ENCODE measurements at places on chromosomes 7 and 10.
A peak's percentile ranks its signal among the peaks of the same experiment; 100 is the strongest.

DNA sequence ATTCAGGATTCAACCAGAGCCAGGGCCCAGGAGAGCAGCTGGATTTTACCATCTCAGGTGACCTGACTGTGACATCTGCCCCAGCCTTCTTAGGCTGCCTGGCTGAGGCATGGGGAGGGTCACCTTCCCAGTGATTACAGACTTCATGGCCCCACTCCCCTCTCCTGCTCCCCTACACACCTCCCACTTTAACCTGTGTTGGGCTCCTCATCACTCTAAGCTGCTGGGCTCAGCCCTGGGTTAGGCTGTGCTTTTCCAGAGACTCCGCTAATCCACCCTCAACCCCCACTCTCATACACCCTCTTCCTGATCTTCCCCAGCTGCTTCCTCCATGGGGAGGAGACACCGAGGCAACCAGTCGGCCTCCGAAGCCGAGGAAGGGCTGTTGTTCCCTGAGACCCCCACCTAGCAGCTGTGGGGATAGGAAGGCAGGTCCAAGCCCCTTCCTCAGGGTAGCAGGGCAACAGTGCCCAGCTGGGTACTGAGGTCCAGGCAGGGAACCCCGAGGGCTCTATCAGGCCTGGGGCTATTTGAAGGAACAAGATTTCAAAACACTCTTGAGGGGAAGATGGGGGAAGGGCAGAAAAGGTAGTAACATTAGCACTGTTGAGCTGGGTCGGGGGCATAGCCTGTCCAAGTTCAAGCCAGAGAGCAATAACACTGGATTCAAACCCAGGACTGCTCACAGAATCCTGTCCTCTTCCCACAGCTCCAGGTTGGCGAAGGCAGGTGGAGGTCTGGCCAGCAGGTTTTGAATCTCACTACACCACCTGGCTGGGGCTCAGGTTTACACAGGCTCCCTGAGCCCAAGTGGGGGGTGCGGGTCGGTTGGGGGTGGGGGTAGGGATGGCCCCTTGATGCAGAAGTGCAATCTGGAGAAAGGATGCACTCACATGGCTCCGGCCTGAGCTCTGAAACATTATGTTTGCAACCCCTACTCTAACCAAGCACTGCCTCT lies 1.8 kb downstream of the IMPDH1 start:
- no peak for DNase-seq

GRCh38 chr10:126945351-126946030 lies 40.3 kb downstream of the DOCK1 start:
- DNase-seq, result no peak

DNA sequence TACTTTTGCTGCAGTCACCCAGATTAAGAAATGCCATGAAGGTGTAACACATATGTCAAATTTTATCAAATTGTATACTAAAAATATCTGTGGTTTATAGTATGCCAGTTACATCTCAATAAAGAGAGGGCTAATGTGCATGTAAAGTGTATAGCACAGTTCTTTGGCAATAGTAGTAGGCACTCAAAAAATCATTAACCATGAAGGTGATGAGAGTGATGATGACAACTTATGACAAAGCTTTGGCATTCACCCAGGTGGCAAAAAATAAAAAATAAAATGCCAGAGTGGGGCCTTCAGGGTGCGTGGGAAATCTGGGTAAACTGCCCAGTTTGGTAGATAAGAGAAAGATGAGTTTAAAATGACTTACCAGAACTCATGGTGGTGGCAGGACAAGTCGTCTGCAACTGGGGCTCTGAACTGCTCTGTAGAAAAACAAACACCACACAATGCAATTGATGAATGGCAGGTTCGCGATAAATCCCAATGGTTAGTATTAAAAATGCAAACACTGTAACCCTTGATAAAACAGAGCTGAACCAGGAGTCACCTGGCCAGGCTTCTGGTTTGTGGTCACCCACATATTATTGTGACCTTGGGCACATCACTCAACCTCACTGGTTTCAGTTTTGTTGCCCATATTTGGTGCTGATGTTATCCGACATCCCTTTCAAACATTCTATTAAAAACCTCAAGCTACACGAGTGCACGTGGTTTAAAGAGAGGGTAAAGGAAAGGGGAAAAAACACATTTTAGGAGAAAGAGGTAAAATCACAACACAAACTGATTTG lies 120.2 kb downstream of the SORBS1 start:
- DNase-seq, result no peak

DNA sequence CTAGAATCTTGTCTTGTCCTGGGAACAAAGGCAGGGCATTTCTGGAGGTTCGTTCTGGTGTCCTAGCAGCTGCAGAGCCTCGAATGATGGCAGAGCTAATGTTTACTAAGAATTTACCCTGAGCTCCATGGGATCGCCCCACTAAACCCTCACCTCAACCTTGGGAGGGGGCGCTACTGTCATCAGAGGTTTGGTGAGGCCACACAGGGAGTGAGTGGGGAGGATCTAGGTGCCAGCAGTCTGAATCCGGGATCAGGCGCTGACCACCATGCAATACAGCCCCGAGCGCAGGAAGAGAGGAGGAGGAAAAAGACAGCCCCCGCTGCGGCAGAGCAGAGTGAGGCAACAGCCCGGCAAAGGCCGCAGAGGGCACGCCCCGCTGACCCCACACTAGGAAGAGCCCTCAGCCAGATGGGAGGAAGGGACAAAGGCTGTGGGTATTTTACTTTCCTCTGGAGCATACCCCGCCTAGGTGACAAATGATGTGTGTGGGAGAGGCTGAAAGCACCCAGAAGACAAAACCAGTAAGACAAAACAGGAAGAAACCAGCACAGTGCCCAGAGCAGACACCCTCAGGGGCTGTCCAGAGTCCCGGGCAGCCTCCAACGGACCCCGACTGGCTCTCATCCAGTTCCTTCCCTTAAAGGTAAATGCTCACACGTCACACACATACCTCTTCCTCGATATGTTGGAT lies 103.5 kb downstream of the FAM53B start:
- peak; percentile 26 for DNase-seq

GRCh38 chr10:4459531-4459930 lies 366.5 kb upstream of the AKR1E2 start:
- DNase-seq, result no peak

- no peak for DNase-seq
Measured at GRCh38 chr7:12127455-12127854, 83.6 kb upstream of the TMEM106B start.

GRCh38 chr10:104824380-104825006 lies 183.4 kb downstream of the SORCS3 start:
- peak; percentile 62 for DNase-seq

- DNase-seq, result peak; percentile 58
Measured at GRCh38 chr10:112950714-112951358, 789 bp downstream of the TCF7L2 start.

DNA sequence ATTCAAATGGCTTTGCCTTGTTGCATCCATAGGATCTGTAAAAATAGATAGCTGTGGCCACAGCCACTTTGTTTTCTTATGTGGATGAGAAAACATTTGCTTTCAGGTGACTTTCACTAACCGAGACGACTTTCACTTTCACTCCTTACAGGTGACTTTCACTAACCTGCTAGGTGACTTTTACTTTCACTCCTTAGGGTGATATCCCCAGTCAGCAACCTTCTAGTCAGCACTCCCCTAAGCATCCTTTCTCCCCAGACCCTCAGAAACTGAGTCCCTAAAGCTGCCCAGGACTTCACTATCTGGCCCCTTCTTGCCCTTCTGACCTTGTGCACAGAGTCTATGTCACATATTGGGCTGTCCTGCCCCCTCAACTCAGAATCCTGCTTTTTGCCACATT lies 177.5 kb downstream of the RELN start:
- peak; percentile 16 for DNase-seq
